Dermis blood vessel endothelial cell (primary cell): ENCODE measurements at places on chromosomes 12 and 14.

DNA sequence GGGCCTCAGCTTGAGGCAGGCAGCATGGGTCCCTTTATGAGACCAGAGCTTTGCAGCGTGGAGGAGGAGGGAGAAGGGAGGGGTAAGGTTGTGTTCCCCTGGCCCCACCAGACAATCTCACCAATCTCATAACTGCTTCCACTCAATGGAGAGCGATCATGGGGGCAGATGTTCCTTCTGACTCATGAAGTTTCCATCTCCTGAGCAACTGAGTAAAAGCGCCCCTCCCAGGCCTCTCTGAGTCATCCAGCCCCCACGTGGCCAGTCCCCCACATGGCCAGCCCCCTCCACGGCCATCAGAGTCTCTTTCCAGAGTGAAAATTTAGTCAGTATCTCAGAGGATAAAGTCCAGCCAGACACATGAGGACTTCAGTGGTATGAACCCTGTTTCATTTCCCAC, 39.2 kb upstream of the PLXNC1 start:
- peak; percentile 28 for DNase-seq

DNA sequence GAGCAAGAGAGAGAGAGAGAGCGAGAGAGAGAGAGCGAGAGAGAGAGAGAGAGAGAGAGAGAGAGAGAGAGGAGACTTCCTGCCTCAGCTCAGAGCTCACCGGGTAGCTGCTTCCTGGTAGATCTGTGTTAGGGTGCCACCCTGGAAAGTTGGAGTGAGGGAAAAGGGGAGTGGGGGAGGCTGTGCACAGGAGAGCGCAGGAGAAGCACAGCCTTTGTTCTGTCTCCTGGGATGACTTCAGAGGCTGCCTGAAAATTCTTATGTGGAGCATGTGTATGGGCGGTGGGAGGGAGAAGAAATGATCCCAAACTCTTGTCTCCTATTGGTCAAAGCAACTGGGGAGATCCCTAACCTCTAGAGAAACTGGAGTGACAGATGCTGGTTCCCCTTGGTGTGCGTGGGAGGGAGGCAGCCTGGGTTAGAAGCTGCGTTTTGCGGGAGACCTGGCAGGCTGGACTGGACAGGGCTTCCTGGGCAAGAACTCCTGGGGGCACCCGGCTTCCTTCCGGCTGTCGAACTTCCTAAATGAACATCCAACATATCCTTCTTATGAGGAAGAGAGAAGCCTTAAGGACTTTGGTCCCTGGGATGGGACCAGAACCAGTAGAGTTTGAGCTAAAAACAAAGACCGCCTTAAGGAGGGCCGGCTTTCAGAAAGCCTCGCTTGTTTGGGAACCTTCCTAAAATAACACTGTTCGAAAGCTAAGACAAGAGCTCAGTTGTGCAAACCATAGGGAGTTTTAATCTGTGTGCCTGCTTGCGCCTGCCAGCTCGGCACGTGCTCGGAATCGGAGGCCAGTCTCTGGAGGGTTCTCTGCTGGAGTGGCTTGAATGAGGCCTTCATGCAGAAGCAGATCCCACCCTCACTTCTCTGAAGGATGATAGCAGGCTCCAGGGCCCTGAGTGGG, 30.4 kb upstream of the BEGAIN start:
- no peak for DNase-seq

GRCh38 chr14:25050269-25051150, 563 bp upstream of the STXBP6 start:
- DNase-seq = no peak

GRCh38 chr14:52251724-52252123, 15.8 kb upstream of the PTGDR start:
- DNase-seq = no peak

DNA sequence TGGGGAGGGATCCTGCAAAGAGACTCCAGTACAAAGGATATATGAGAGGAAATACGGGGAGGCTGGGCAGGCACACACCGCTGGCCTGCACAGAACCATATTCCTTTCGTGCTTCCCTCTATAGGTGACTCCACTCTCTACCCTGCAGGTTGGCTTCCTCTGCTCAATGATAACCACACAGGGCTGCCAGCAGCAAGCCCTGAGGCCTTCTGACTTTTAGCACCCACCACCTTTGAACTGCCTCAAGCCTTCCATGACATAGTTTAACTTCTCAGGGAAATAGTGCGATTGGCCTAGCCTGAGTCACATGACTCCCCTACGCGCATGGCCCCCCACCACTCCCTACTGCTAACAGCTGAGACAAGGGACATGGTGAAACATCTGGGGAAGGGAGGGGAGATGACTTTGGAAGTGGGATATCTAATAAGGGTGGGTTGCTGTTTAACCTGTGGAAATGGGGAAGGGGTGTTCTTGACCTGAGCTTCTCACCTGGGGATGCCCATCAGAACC, 3.0 kb upstream of the FOXN3 start:
- no peak for DNase-seq

- no peak for DNase-seq
Measured at GRCh38 chr14:101358320-101359125, 202.8 kb upstream of the DIO3 start.

- DNase-seq = peak; percentile 34
Measured at GRCh38 chr14:104651876-104652260, 37.5 kb upstream of the INF2 start.

GRCh38 chr14:99579903-99580571, 24.0 kb downstream of the CCDC85C start:
- DNase-seq = peak; percentile 54

GRCh38 chr12:4771960-4772566, 51.9 kb downstream of the GALNT8 start:
- no peak for DNase-seq

DNA sequence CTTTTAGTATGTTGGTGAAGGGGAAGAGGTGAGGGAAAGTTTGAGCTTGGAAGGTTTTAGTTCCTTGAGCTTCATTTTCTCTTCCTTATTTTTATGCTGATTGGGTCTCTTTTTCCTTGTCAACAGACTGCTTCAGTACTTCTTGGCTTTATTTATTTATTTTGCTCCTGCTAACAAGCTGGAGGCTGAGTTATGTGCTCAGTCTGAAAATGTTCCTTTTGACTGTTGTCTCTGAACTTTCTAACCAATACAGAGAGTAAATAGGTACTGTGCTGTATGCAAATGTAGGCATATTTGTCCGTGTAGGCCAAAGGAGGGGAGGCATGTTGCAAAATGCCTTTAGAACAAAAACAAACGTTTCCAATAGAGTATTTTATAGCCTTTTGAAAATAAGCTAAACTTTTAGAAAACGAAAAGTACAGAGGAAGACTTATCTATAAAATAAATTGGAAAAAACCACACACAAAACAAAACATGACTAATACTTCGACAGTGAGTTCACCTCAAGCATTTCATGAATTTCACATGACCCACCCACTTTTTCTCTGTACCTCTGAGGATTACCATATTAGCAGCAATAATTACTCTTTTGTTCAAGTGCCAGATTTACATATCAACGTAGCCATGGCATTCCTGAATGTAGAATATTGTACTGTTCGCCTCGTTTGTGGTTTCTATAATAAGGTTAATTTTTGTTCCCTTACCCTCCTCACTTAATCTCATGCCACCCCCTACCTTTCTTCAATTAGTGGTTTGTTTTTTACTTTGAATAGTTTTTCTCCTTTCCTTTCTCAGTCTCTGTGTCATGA, 4.7 kb upstream of the CREBL2 start:
- no peak for DNase-seq

DNA sequence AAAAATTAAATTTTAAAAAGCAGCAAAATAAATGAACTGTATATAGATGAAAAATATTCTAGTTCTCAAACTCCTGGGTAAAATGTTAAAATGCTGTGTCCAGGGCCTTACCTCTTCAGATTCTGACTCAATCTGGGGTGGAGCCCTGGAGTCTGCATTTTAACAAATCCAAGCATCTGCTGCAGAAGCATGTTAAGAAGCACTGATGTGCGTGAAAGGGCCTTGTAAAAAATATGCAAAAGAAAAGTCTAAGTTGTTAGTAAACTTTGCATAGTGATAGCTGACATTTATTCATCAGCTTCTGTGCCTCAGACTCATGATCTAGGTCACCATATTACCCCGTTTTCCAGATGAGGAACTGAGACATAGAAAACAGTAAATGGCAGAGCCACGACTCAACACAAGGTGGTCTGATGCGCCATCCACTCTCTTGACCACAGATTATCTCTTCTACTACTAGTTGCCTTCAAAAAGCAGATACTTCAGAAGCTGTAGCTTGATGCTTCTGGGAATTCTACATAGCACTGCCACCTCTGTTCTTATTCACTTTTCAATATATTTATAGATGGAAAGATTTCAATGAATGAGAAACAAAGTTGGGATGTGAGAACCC, 28.0 kb upstream of the PTCSC3 start:
- no peak for DNase-seq
